ENCODE measurements at places on chromosomes 5 and 9.

DNA sequence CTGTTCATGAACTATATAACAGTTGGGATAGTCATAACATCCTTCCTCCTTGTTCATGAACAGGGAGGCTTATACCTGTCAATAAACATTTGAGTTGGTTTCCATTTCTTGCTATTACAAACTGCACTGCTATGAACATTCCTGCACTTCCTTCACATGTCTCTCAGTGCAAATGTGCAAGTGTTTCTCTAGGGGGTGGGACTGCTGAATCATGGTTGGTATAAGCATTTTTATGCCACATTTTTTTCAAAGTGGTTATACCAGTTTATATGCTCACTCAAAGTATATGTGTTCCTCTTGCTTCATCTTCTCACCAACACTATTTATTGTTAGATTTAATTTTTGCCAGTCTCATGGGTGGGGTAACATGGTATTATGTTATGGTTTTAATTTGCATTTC, 25.8 kb upstream of the TPD52L3 start:
- DNase-seq = no peak

- DNase-seq = no peak
These were observed 57.8 kb downstream of the TENT4A start for GRCh38 chr5:6770826-6771607.

GRCh38 chr5:180618829-180619562, 27.7 kb upstream of the SCGB3A1 start:
- DNase-seq = no peak

DNA sequence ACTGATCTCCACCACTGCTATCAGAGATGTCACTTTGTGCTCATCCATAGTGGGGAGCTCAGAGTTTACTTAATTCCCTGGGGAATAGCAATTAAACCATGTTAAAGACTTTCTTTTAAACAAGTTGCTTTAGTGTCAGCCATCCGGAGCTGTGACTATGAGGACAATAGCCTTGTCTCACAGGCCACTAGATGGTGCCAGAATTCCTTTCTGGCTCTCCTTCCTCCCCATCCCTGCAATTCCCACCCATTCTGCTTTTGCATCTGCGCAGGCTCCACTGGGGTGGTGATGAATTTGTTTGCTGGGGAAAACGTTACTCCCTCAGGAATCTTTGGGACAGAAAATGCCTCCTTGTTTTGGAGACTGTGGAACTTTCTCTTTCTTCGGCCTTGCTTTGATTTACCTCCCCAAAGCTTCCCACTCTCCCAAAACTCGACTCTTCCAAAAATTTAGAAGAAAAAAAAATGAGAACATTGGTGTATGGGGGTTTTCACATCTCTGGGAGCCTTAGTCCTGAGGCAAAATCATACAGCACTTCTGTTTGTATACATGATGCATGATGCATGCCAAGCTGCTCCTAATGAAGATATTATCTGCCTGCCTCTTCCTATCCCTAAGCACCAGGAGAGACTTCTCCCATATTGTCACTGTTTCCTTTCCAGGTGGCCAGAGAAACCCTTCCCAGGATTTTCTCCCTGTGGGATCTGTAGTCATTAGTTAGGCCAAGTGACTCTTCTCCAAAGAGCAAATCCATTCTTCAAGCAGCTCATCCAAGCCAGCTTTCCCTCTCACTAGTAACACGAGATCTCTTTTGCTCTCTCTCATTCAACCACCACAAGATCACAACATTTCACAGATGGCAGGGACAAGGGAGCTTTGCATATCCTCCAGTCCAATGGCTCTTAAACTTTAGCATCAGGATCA, 466.1 kb downstream of the TLR4 start:
- DNase-seq = no peak

- no peak for DNase-seq
These were observed 193.4 kb upstream of the GAS1 start for GRCh38 chr9:87140605-87141109.

- DNase-seq = no peak
These were observed 17.0 kb upstream of the ERGIC1 start for GRCh38 chr5:172816925-172817562.

GRCh38 chr9:96156171-96156974, 145.6 kb downstream of the HSD17B3 start:
- DNase-seq = no peak

DNA sequence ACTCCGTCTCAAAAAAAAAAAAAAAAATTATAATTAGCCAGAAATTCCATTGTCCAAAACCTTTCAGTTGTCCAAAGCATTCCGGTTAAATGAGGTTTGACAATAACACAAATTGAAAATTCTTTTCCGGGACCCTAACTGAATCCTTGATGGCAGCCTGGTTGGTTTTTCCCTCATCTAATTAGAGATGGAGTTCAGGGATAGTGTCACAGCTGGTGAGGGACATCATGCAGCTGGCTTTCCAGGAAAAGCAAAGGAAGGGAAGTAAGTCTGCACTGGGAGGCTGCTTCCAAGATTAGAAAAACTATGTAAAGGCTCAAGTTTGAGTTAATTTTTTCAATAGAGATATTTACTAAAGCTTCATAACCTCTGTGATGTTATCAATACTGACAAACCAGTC, 195.4 kb downstream of the ADAMTS12 start:
- no peak for DNase-seq

- no peak for DNase-seq
These were observed 114.8 kb downstream of the WNK2 start for GRCh38 chr9:93298498-93299417.
